ENCODE measurements at places on chromosomes 1 and 21.

DNA sequence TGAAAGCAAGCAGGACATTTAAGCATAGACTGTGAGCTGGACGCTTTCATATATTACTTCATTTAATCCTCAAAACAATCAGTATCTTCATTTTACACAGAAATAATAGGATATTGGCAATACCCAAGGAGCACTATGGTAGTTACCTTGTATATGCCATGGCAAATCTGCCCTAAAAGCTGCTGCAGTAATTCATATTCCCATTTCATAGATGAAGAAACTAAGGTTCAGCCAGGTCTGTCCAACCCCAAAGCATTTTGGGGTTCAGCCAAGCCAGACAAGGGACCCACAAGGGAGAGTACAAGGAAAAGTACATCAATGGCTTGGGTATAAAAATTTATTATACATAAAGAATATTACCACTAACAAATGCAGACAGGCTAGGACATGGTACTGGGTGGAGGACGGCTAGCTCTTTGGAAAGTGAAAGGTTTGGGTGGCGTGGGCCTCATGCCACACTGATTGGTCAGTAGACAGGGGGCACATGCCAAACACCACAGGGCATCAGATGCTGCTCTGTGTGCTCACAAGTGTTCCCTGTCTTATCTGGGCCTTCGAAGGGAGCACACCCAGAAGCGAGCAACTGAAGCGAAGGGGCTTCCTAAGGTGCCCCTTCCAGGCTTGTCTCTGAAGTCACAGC, 23.9 kb upstream of the PTAFR start:
- DNase-seq: peak; percentile 55

GRCh38 chr1:2961661-2962060, 59.6 kb upstream of the ACTRT2 start:
- DNase-seq: no peak

DNA sequence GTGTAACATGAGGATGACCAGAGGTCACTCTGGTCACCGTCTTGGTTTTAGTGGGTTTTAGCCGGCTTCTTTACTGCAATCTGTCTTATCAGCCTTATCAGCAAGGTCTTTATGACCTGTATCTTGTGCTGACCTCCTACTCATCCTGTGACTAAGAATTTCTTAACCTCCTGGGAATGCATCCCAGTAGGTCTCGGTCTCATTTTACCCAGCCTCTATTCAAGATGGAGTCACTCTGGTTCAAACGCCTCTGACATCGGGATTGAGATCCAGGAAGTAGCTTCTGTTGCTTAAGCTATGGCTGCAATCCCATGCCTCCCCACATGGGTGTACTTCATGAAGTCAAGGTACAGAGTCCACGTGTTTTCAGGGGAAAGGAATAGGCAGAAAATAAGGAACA, 19.9 kb downstream of the FMN2 start:
- DNase-seq: no peak

- no peak for DNase-seq
These were observed 16.6 kb upstream of the USP24 start for GRCh38 chr1:55231745-55232144.

DNA sequence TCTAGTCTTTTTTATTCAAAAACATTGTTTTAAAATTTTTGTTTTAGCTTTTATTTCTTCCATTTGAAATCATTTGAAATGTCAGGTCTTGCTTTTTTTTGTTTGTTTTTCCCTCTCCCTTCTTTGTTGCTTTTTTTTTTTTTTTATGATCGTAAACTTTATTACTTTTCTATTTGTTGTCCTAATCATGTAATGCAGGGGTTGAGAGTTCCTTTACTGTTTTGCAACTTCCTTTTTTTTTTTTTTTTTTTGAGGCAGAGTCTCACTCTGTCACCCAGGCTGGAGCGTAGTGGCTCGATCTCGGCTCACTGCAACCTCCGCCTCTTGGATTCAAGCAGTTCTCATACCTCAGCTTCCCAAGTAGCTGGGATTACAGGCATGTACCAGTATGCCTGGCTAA, 24.8 kb downstream of the IVNS1ABP start:
- no peak for DNase-seq

DNA sequence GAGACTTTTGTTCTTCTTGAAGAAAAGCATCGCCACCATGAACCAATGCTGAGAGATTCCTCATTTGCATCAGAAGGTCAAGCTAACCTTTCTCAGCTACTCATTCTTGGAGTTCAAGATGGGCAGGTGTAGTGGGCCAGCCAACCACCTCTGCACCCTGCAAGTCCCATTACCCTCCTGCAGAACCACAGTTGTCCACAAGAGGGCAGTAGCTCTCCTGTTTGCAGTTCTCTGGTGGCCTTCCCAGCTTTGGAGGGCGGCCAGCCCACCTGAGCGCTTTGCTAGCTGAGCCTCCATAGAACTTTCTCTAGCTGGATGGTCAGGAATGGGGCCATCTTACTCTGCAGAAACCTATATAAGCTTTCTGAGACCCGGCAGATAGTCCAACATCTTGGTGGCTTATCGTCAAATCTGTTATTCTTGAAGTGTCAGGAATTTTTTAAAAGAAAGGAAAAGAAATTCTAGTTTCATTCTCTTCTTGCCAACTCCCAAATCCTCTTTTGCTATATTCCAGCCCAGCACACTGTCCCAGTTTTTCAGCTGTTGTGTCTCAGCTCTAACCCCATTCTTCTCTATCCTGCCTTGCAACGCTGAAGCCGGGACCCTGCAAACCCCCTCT, 11.0 kb upstream of the LMX1A start:
- peak; percentile 93 for DNase-seq

GRCh38 chr1:11592752-11593151, 61.5 kb downstream of the FBXO2 start:
- no peak for DNase-seq

DNA sequence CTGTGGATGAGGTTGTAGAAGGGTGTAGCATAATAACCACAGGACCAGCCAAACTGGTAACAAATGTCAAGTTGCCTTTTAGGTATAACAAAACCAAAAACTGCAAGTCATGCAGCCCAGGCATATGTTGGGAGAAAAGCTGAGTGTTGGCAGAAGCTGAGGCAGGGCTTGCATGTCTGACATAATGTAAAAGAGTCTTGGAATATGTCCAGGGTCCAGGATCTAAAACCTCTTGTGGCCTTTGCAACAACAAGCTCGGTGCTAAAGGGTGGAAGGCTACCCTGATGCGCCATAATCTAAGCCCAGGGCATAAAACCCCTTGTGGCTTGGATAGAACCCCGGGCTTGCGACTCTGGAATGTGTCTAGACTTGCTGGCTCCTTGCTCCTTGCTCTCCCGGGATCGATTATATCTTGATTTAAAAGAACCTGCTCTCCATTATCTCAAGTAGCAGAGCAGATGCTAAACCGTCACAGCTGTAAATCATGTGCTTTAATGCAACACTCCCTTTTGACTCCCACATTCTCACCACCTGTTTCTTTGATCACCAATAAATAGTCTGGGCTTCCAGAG, 26.5 kb upstream of the SLC35A3 start:
- DNase-seq: no peak

DNA sequence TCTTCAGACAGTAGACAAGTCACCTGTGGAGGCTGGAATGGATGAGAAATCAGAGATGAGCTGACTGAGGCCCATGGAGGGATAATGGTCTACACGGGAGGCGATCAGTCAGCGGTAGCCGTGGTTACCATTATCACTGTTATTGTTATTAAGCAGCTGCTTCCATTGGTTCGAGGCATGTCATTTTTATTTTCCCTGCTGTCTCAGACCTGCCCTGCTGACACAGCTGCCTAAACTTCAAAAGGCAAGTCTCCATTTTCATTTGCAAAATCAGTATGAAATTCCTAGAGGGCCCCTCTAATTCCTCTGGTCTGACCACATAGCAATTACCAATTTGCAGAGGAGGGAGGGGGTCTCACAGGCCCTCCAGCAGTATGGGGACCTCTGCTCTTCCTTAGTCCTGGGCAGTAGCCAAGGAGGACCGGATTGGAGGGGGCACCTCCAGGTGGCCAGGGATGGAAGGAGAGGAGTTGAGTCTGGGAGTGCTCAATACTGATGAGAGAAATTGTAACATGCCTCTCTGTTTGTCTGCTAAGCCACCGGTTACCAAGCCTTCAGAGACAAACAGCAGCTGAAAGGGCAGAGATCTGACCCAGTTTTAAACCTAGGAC, 184.2 kb downstream of the TRABD2B start:
- DNase-seq: no peak

GRCh38 chr1:193540511-193540910, 354.1 kb upstream of the B3GALT2 start:
- DNase-seq: no peak

GRCh38 chr1:162550925-162551324, 10.6 kb upstream of the UAP1 start:
- no peak for DNase-seq

GRCh38 chr1:167430134-167430848, 88.0 kb downstream of the CD247 start:
- no peak for DNase-seq

DNA sequence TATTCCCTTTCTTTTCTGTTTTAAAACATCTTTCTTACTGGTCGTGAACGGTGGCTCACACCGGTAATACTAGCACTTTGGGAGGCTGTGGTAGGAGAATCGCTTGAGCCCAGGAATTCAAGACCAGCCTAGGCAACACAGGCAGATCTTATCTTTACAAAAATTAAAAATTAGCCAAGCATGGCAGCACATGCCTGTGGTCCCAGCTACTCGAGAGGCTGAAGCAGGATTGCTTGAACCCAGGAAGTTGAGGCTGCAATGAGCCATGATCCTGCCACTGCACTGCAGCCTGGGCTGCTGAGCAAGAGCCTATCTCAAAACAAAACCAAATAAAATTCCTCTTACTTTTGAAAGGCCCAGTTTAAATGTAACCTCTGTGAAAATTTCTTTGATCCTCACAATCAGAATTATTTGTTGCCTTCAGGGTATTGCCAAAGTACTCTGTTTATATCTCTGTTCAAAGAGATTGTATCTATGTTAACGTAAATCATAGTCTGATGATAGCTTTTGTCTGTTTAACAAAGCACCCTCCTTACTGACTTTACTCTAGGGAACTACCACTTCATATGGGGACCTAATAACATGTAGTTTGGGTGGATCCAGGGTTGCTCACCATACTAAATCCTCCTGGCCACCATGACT, 71.6 kb downstream of the RERE start:
- DNase-seq: no peak

DNA sequence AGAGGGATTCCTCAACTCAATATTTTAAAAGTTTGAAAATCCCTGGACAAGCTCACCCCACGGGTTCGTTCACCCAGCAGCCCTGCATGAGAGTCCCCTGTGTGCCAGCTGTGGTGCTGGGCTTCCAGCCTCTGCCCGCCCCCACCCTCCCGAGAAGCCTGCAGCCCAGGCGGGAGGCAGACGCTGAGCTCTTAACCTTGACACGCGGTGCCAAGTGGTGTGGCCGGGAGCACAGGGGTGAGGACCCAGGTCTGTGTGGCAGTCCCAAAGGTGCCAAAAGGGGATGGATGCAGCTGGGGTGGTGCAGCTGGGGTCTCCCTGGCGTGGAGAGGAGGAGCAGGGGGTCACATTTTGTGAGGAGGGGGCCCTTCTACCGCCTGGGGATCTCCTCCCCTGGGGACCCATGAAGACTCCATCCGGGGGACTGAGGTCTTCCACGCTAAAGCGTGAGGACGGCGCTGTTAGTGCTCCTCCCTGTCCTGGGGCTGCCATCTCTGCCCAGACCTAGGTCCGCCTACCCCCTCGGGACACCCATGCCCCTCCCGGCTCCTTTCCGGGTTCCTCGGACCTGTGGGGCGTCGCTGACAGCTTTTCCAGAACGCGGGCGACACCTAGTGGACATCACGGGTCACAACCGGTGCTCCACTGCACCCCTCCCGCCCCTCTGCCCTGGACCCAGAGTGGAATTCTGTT, 12.9 kb downstream of the PLA2G2F start:
- peak; percentile 93 for DNase-seq
